ENCODE measurements at places on chromosomes 2 and 18. TPM values are rescaled to one million over a fixed set of nuclear protein-coding genes. Genes with fewer than 3 reads are reported as not detected.

- DNase-seq: no peak
Observed at GRCh38 chr18:46167971-46168370, 63.8 kb downstream of the HAUS1 start.

DNA sequence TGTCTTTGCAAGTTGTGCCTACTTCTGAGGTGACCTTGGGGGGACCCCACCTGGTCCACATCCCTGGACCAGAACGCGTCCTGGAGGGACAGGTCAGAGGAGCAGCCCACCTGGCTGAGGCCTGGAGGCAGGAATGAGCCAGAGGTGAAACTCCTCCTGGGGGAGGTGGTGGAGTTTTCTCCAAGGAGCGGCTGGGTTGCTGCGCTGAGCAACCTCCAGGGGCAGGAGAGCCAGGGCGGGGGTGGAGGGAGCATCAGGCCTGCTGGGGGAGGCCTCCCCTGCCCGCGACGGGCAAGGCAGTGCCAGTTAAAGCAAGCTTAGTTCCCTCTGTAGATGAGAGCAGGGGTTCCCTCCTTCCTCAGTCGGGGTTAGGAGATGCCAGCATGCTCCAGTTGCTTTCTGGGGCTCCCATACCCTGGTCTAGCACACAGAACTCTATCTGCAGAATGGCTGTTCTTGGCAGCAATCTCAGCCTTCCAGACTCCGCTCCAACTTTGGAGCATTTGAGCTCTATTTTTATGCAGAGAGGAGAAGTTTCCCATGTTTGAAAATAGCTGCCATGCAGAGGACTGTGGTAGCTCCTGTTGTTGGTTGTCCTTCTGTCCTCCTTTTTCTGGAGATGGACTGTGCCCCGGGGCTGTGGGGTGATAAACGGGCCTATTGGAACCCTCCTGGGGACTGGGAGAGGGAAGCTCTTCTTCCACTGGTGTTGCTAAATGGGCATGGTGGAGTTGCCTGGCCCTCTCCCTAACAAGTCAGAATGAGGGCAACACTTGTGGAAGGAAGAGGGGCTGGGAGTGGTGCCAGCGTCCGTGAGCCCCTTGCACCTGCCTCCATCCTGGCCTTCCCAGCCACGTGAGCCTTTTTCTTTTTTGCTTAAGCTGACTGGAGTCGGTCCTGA lies 39.1 kb downstream of the B3GNT2 start:
- no peak for DNase-seq

GRCh38 chr2:126963390-126963789 lies 64.7 kb downstream of the TEX51 start:
- no peak for DNase-seq

DNA sequence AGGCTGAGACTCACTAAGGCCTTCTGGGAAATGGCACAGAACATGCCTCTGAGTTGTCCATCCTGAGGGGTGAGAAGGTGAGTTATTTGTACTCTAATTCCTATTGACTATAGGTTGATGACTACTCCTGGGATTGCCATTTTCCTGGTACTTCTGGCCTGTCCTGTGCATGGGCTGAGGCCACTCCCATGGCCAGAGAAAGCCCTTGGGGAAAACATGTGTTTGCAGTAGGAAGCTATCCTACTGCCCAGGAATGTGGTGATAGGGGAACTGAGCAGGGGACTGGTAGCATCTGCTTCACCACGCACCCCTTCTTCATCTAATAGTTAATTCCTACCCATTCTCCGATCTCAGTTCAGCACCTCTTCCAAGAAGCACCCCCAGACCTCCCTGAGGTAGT lies 62.6 kb upstream of the MEX3C start:
- DNase-seq: no peak

The ACOXL gene
- not detected for polyA plus RNA-seq

The MYO5B gene
- 0.75 TPM for polyA plus RNA-seq

The TUBA3E gene
- polyA plus RNA-seq: 69.5 TPM

All from heart left ventricle (tissue), 16 donors.